AG09319 (cell line): ENCODE measurements at places on chromosomes 7 and 10.
A peak's percentile ranks its signal among the peaks of the same experiment; 100 is the strongest.

- no peak for DNase-seq
These were observed 255.8 kb upstream of the PHYHIPL start for GRCh38 chr10:58920655-58921003.

DNA sequence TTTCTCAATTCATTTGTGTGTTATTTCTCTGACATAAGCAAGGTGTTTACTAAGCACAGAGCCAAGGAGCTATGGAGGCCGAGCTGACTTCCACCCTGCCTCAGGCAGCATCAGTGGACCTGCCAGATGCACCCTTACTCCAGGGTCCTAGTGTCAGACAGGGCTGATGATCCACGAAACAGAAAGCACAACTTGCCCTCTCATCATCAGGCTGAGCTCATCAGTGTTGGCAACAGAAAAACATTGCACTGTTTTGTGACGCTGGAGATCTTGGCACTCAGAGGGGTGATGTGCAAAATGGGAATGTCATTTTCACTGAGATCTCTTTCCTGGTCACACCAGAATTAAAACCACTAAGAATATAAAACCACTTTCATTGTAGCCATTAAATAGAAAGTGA, 201.8 kb downstream of the GLI3 start:
- no peak for DNase-seq

DNA sequence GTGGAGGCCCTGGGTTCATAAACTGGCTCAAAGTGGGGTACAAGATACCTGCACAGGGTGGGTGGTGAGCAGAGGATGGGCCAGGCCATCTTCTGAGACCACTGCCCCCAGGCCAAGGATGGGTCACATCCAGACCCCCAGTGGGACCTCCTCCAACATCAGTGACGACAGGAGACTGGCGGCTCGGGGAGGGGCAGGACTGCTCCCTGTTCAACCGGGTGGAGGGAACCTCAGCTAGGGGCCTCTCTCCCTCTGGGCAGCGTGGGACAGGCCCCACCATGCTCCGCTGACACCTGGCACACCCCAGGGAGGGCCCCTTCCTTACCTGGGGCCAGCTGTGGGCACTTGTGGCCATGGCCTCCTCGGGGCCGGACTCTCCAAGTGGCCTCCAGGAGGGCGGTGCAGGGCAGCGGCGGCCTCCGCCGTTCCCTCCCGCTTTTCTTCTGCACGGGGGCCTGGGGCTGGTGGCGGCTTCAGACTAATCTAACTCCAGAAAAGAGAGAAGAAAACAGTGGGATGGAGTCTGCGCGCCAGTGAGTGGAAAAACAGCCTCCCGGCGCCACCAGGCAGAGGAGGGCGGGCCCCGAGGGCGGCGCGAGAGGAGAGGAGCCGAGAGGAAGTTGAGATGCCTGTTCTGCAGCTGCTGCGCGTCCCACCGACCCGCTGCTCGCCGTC, at the start of gene CALHM2:
TSS of gene CALHM2 (minus strand) at position 540 of the 675 bp plus-strand sequence. CDS start 2,429 bp downstream, outside the sequence.
- DNase-seq = peak; percentile 7

- DNase-seq = peak; percentile 84
These were observed 16.5 kb downstream of the NPFFR1 start for GRCh38 chr10:70267161-70267933.
